ENCODE measurements at places on chromosomes 12 and 14.

GRCh38 chr12:60052483-60052882, 456.7 kb downstream of the SLC16A7 start:
- no peak for DNase-seq

DNA sequence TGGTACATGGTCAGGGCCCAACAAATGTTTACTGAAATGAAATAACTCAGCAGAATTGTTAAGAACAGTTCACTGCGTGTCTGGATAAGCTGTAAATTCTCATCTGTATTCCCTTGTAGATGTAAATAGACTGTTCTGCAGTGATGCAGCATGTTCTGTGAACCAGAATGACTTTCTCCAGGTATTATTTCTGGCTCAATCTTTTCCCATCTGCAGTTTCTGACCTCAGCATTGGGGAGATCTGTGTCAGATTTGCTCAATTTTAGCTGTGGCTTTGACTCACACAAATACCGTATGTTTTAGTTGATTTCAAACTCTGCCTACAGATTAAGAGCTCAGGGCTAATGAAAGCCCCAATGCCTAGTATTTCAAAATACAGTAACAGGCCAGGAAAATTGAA, 49.2 kb upstream of the DICER1 start:
- DNase-seq: no peak

GRCh38 chr14:59912443-59912842, 7.5 kb upstream of the LRRC9 start:
- DNase-seq: no peak

DNA sequence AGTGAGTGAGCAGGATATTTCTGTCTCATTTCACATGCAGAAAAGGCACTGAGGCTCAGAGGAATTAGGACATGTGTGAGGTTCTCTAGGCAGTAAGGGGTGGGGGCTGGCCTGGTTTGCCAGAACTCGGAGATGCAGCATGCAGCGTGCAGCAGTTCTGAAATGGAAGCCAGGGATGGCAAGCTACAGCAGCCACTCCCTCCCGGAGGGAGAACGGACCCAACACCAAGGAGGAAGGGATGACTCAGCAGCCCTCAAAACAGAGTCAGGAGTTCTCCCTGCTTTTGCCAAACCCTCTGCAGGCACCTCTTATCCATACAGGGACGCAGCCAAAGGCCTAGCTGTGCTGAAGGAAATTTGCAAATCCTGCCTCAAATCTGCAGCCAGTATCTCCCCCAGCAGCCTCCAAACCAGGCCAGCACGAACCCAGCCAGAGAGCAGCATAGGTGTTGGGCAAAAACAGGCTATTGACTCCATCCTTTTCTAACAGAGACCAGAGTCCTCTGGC, 10.3 kb upstream of the SERPINA3 start:
- DNase-seq: peak; percentile 75

GRCh38 chr14:99545586-99545985, 58.4 kb downstream of the CCDC85C start:
- no peak for DNase-seq

DNA sequence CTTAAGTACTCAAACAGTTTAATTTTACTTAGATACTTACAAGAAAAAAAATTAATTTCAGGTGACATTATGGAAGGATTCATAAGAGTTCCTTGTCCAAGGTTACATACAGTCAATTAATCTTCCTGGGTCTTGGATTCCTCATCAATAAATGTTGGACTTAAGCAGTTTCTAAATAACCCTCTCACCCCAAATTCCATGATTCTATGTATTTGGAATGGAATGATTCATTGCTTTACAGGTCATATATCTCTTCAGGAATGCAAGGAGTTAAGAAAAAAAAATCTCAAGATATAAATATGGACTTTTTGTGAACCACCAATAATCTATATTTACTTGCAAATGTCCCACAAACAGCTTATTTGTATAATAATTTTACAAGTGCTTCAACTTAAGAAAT, 84.2 kb upstream of the BMP4 start:
- no peak for DNase-seq

GRCh38 chr14:91032248-91032647, 28.2 kb downstream of the RPS6KA5 start:
- no peak for DNase-seq

GRCh38 chr14:91153360-91153759, 39.5 kb downstream of the DGLUCY start:
- no peak for DNase-seq

DNA sequence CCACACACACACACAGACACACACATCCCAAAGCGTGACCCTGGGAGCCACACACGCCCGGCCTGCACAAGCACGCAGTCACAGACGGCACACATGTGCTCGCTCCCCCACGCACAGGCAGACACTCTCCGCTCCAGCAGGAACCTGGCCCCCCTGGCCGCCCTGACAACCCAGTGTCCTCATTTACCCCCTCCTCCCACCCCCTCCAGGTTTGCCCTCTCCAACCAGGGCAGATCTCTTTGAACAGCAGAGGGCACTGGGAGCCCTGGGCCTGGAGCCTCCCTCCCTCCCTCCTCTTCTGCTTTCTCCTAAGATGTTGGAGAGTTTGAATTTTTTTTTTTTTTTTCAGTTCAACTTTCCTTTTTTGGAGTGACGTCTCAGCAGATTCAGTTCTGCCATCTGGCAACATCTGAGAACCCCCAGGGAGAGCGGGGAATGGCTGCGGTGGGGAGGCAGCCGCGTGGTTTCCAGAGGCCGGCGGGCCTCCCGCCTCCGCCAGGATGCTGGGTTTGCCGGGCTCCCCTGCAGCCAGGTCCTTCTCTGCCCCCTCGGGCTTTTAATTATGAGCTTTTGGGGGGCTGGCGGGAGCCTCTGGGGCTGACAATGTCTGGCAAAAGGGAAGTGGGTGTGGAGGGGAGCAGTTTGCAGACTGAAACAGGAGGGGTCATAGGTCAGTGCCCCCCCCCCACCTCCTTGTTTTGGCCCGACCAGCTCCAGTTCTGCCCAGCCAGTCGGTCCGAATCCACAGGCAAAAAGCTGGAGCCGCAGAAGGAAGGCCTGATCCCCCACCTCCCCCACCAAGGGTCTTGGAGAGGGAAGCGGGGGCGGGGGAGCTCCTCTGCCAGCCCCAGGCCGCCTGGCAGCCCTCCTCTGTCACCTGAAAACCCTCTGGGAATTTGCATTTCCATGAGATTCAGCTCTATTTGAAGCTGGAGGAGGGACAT, 1.3 kb upstream of the NCOR2 start:
- DNase-seq: peak; percentile 39

GRCh38 chr12:104399740-104400612, 56.8 kb upstream of the CHST11 start:
- no peak for DNase-seq

- DNase-seq: no peak
Observed at GRCh38 chr14:94164685-94165431, 9.3 kb upstream of the PPP4R4 start.

GRCh38 chr14:57659052-57659451, 165.4 kb upstream of the CCDC198 start:
- DNase-seq: no peak
